T-helper 22 cell (primary cell): ENCODE measurements at places on chromosomes 7 and 10.

- DNase-seq: no peak
These were observed 58.8 kb upstream of the LANCL2 start for GRCh38 chr7:55306331-55306730.

- no peak for DNase-seq
These were observed 158.8 kb upstream of the INHBA start for GRCh38 chr7:41861642-41862041.

GRCh38 chr10:31582365-31583052, 263.5 kb downstream of the ZEB1 start:
- DNase-seq: no peak

GRCh38 chr10:21797984-21798765, 205.4 kb downstream of the DNAJC1 start:
- no peak for DNase-seq

GRCh38 chr7:87564296-87564963, 36.3 kb downstream of the ABCB1 start:
- no peak for DNase-seq

- no peak for DNase-seq
These were observed 14.8 kb downstream of the AKR1D1 start for GRCh38 chr7:138091032-138091431.

DNA sequence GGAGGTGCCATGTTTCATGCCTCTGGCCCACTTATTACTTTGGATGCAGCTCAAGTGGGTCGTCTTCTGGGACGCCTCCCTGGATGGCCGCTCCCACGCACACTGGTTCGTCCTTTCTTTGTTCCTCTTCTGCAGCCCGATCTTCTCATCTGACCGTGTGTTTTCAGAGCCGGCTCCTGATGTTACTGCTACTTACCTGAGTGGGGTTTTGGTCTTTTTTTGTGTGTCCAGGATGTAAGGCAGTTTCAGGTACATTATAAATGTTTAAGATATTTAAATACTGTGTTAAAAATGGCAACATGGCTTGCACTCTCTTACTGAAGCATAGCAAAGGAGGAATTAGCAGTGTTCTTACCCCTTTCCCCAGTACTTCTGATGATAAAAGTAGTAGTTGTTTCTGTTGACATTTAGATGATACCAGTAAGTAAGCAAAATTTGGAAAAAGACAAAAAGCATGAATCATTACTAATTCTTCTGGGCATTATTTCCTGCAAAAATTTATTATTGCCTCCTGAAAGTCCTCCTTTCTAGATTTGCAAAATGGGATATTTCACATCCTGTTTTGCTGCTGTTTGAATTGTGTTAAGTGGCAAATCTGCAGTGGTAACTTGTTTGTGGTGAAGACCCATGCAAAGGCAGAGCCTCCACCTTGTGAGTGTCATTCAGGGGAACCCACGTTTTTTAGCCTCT, 59.4 kb downstream of the SHH start:
- no peak for DNase-seq

DNA sequence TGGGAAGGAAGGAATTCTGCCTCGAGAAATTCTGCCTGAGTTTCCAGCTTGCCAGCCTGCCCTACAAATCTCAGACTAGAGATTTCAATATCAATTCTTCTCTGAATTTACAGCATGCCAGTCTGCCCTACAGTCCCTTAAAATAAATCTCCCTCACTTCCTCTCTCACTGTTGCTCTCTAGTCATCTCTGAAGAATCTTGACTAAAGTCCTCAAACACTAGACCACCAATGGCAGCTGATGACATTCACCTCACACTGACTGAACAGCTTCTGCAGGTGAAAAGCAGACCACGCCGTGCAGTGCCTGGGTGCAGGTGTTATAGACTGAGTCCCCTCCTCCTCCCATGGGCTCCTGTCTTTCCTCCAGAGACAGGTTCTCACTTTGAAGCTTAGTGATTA, 30.4 kb downstream of the PPP1R3C start:
- no peak for DNase-seq

GRCh38 chr7:47337531-47337930, 244.4 kb downstream of the TNS3 start:
- no peak for DNase-seq

GRCh38 chr7:154627646-154628290, 375.2 kb downstream of the PAXIP1 start:
- no peak for DNase-seq

DNA sequence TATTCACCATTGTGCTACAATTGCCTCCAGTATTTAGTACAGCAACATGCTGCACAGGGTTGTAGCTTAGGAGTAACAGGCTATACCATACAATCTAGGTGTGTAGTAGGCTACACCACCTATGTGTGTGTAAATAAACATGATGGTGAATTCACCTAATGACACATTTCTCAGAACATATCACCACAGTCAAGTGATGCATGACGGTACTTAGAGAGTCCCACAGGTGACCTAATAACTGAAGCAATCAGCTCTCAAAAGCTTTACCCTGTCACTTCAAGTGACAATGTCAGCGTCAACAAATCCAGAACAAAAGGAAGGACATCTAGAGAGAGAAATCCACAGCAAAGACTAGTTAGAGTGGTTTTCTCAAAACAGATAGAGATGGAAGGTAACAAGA, 38.8 kb downstream of the CCNJ start:
- DNase-seq: no peak

GRCh38 chr7:79590391-79590790, 136.9 kb upstream of the MAGI2 start:
- no peak for DNase-seq
